ENCODE measurements at places on chromosomes 7 and 10. TPM values are rescaled to one million over a fixed set of nuclear protein-coding genes. Genes with fewer than 3 reads are reported as not detected.
A peak's percentile ranks its signal among the peaks of the same experiment; 100 is the strongest.

GRCh38 chr7:152050547-152050971 is 25.1 kb downstream of the GALNT11 start:
- DNase-seq: no peak
- no peak overlapping the region for H3K27ac ChIP-seq
- H3K36me3 ChIP-seq: peaks cover 10% of the 10 kb centered on the region
- no peak overlapping the region for H3K4me3 ChIP-seq

- H3K4me1 ChIP-seq: peaks cover 2% of the 10 kb centered on the region
- no peak overlapping the region for H3K4me3 ChIP-seq
- H3K27me3 ChIP-seq: peaks cover 54% of the 10 kb centered on the region
- no peak for DNase-seq
Measured at GRCh38 chr10:8504499-8504898, 450.0 kb downstream of the GATA3 start.

GRCh38 chr10:96133135-96133534 is 3.0 kb downstream of the ZNF518A start:
- peaks cover 2% of the 10 kb centered on the region for H3K27me3 ChIP-seq
- H3K27ac ChIP-seq: no peak overlapping the region
- no peak overlapping the region for H3K4me3 ChIP-seq
- DNase-seq: no peak

GRCh38 chr10:116848032-116848943 is 1.0 kb upstream of the ENO4 start:
- peaks cover 23% of the 10 kb centered on the region for H3K4me1 ChIP-seq
- H3K36me3 ChIP-seq: no peaks in the 10 kb centered on the region
- no peak for DNase-seq
- peaks cover 15% of the 10 kb centered on the region for H3K27me3 ChIP-seq
- peak overlapping the region; percentile 89 for H3K4me3 ChIP-seq
- peak overlapping the region; percentile 96 for H3K27ac ChIP-seq

DNA sequence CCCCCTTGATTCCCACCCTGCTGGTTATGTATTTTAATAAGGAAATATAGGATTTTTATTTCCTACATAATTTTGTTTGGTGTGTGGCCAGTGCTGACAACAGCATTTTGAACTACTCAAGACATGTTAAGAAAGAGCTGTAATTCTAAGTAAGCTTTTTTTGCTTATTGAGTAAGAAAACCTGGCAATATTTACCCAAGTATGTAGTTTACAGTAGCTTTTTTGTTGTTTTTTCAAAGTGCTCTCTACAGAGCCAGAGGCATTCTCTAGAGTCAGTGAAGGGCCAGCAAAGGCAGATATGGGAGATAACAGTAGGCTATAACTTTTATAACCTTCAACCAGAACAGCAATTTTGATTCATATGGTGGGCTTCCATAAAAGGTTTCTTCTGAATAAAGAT is 63.2 kb upstream of the TMEM168 start:
- peaks cover 29% of the 10 kb centered on the region for H3K36me3 ChIP-seq
- H3K27me3 ChIP-seq: no peaks in the 10 kb centered on the region
- no peak overlapping the region for H3K27ac ChIP-seq
- no peak overlapping the region for H3K4me3 ChIP-seq

- DNase-seq: no peak
- no peaks in the 10 kb centered on the region for H3K4me1 ChIP-seq
- H3K27ac ChIP-seq: no peak within 1 kb of the TSS
- H3K4me3 ChIP-seq: peak within 1 kb of the TSS; percentile 76
- peaks cover 59% of the 10 kb centered on the region for H3K27me3 ChIP-seq
- H3K36me3 ChIP-seq: no peaks in the 10 kb centered on the region
Measured at GRCh38 chr10:3067118-3067858, at the start of gene PFKP. TSS of gene PFKP (plus strand) at chr10:3067548. CDS start at chr10:3067596, 48 bp downstream.

DNA sequence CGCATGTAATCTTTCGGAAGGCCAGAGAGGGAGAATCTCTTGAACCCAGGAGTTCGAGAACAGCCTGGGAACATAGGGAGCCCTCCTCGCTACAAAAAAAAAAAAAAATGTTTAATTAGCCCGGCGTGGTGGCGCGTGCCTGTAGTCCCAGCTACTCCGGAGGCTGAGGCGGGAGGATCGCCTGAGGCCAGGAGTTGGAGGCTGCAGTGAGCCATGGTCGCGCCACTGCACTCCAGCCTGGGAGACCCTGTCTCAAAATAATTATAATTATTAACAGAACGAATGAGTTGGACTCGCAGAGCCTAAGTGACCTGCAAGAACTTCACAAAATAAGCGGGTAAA is 794 bp downstream of the PCGF6 start:
- DNase-seq: no peak
- H3K4me3 ChIP-seq: peak overlapping the region; percentile 89
- peaks cover 2% of the 10 kb centered on the region for H3K36me3 ChIP-seq

- DNase-seq: no peak
- peak overlapping the region; percentile 84 for H3K27ac ChIP-seq
- H3K36me3 ChIP-seq: no peaks in the 10 kb centered on the region
- peaks cover 32% of the 10 kb centered on the region for H3K4me1 ChIP-seq
- H3K27me3 ChIP-seq: no peaks in the 10 kb centered on the region
- no peak overlapping the region for H3K4me3 ChIP-seq
Measured at GRCh38 chr10:113961182-113962031, 82.3 kb upstream of the ADRB1 start.

DNA sequence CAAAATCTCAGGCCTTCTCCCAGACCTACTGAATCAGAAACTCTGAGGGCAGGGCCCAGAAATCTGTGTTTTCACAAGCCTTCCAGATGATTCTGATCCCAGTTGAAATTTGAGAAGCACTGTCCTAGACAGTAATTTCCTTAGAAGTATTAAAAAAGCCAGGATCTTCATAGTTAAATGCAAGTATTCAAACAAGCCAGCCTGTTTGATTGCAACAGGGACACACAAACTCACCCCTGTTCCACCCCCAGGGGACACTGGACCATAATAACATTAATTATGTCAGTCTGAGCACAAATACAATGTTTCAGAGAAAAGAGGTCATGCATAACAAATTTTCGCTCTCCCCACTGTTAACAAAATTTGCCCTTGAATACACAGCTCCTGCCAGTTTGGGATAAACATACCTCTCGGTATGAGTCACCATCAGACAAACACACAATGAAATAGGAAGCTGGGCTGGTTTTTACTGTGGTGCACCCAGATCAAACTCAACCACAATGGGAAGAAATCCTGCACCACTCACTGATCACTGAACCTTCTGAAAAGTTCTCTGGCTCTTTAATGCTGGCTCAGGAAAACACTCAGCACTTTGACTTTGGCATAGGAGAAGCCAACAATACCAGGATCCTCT is 34.3 kb downstream of the ABLIM1 start:
- no peaks in the 10 kb centered on the region for H3K36me3 ChIP-seq
- H3K4me1 ChIP-seq: peaks cover 21% of the 10 kb centered on the region
- H3K27ac ChIP-seq: peak overlapping the region; percentile 68

DNA sequence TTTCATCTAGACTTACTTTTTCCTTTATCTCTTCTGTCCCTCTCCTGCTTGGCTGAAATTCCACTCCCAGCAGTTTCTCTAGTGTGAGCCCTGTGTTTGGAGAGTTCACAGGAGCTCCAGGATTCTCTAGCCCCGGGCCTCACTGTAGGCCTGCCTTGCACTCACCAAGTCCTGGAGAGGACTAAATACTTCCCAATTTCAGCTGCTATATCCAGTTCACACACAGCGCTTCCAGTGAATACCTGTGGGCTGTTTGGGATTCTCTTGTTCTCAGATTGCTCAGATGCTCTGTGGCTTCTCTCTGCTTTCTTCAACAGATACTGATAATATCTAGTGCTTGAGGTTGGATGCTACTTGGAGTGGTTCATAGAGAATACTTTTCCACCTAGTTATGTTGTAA is 46.0 kb downstream of the MINPP1 start:
- H3K27ac ChIP-seq: peak overlapping the region; percentile 9
- H3K27me3 ChIP-seq: no peaks in the 10 kb centered on the region
- H3K4me3 ChIP-seq: no peak overlapping the region
- DNase-seq: no peak

DNA sequence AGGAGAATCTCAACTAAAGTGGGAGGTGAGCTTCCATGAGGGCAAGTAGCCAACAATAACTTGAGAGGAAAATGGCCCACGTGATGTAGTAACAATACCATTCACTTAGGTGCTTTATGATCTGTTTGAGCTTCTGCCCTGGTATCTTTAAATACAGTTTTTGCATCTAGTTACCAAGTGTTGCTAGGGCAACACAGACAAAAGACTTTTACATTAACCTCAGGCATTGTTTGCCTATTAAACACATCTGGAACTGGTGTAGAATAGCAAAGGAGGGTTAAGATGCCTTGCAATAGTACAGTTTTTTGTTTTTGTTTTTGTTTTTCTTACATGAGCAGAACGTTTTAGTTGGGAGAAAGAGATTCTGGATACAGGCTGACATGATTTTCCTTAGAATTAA is 97.7 kb upstream of the MTPN start:
- no peak for DNase-seq
- no peaks in the 10 kb centered on the region for H3K36me3 ChIP-seq
- no peaks in the 10 kb centered on the region for H3K27me3 ChIP-seq
- H3K4me3 ChIP-seq: no peak overlapping the region

GRCh38 chr7:155166108-155166507 is 96.0 kb downstream of the HTR5A start:
- peaks cover 6% of the 10 kb centered on the region for H3K27me3 ChIP-seq
- DNase-seq: no peak
- no peak overlapping the region for H3K4me3 ChIP-seq
- H3K36me3 ChIP-seq: no peaks in the 10 kb centered on the region

- no peaks in the 10 kb centered on the region for H3K36me3 ChIP-seq
- no peaks in the 10 kb centered on the region for H3K4me1 ChIP-seq
- no peaks in the 10 kb centered on the region for H3K27me3 ChIP-seq
- H3K4me3 ChIP-seq: no peak overlapping the region
- no peak overlapping the region for H3K27ac ChIP-seq
- no peak for DNase-seq
Measured at GRCh38 chr7:64870656-64871055, 32.4 kb upstream of the ZNF273 start.

DNA sequence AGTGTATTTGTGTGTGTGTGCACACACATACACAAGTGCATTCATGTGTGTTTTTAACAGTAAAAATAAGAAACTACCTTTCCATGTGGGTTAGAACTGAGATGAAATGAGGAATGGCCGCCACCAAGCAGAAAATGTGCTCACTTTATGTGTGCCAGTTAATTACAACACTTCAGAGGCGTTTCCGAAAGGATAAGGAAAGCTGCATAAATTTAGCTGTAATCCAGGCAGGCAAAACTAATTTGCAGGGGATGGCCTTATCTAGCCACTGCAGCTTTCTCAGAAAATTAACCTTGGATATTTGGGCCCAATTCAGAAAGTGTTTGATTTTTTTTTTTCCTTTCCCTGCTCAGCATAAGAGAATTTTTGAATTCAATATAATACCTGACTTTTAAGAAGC is 328.8 kb upstream of the PHF14 start:
- H3K4me3 ChIP-seq: no peak overlapping the region
- DNase-seq: no peak
- H3K27me3 ChIP-seq: peaks cover 35% of the 10 kb centered on the region
- H3K27ac ChIP-seq: no peak overlapping the region
- H3K4me1 ChIP-seq: no peaks in the 10 kb centered on the region

DNA sequence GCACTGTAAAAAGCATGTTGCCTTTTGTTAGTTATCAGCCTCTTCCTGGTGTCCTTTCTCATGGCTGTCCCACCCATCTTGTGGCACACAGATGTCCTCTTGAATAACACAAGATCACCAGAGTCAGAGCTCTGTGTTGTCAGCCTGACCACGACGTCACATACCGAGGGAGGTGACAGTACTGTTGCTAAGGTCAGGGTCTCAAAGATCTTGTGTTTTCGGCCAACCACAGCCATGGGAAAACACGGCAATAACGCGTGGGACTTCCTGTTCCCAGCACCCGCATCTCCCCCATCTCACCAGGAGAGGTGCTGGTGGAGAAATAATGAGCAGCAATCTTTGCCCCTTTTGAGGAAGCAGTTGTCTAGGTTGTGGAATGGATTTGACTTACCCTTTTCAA is 40.4 kb downstream of the NPVF start:
- H3K4me1 ChIP-seq: peaks cover 4% of the 10 kb centered on the region
- H3K27me3 ChIP-seq: no peaks in the 10 kb centered on the region
- H3K4me3 ChIP-seq: no peak overlapping the region
- peak overlapping the region; percentile 18 for H3K27ac ChIP-seq
- H3K36me3 ChIP-seq: peaks cover 1% of the 10 kb centered on the region

- H3K4me3 ChIP-seq: no peak overlapping the region
- H3K4me1 ChIP-seq: peaks cover 6% of the 10 kb centered on the region
Measured at GRCh38 chr7:49714182-49714581, 59.3 kb upstream of the VWC2 start.

- H3K27me3 ChIP-seq: no peaks in the 10 kb centered on the region
- H3K4me3 ChIP-seq: no peak overlapping the region
- H3K27ac ChIP-seq: no peak overlapping the region
- H3K4me1 ChIP-seq: peaks cover 4% of the 10 kb centered on the region
- no peak for DNase-seq
Measured at GRCh38 chr10:132713421-132714095, 72.4 kb downstream of the NKX6-2 start.

GRCh38 chr7:106418094-106418493 is 133.3 kb upstream of the NAMPT start:
- H3K4me3 ChIP-seq: no peak overlapping the region
- no peaks in the 10 kb centered on the region for H3K36me3 ChIP-seq
- no peak for DNase-seq

Gene CDK1
- 39.2 TPM for total RNA-seq

Gene NEUROG3
- total RNA-seq: 7.3 TPM

Gene AFAP1L2
- total RNA-seq: 0.98 TPM

Gene ITPRID1
- total RNA-seq: 3.1 TPM

Gene LHFPL3
- not detected for total RNA-seq

Gene NRG3
- 32.2 TPM for total RNA-seq

Gene FAM13C
- total RNA-seq: 6.4 TPM

Gene STX1A
- 40.9 TPM for total RNA-seq

Gene FBXO24
- 0.41 TPM for total RNA-seq

Gene HOXA11
- total RNA-seq: not detected

Gene MACC1
- 16.1 TPM for total RNA-seq

Gene CTNNA3
- total RNA-seq: 1.7 TPM

Gene RASA4B
- 10.8 TPM for total RNA-seq

Gene AKR1C4
- total RNA-seq: 0.48 TPM

Gene AGR3
- 5.8 TPM for total RNA-seq

Gene PNLIPRP2
- total RNA-seq: not detected

All from progenitor cell of endocrine pancreas (in vitro differentiated cells).